Iris pigment epithelial cell (primary cell): ENCODE measurements at places on chromosomes 3 and 15.

GRCh38 chr15:33699691-33700447 is 268.4 kb upstream of the CHRM5 start:
- peak; percentile 24 for DNase-seq

DNA sequence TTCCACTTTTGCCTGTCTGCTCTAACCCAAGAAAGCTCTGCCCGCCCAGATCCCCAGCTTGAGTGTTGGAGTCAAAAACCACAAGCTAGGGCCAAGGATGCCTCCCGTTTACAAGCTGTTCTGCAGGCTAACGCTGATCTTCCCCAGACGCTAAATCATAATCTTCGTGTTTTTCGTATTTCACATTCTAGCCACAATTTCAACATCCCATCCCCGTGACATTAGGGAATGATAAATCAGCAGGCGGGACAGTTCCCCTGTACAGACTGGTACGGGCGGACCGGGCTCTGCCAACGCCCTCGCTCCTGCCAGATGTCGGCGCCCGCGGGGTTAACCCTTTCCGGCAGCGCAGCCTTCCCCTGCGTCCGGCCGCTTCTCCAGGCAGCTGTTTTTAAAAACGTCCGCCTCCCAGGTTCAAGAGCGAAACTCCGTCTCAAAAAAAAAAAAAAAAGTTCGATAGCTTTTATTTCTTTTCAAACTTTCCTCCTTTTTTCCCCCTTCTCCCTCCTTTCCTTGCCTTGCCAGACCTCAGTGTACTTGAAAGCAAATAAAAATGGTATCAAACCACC is 81.0 kb upstream of the BNC1 start:
- DNase-seq: peak; percentile 83

DNA sequence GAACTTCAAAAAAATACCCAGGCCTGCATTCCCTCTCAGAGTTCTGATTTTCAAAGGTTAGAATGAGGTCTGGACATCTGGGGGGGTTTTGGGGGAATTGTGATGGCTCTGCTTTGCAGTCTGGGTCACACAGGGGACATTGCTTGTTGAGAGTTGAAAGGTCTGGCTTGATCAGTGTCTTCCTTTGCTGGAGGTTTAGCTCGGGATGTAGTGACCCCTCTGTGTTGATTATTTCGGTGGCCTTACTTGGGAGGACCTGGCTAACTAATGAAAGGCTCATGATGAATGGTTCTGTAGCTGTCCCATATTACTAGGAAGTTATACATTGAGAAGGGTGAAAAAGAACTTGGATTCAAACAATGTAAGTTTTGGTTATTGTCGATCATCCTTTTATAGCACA is 23.7 kb downstream of the TPM1 start:
- DNase-seq: no peak

DNA sequence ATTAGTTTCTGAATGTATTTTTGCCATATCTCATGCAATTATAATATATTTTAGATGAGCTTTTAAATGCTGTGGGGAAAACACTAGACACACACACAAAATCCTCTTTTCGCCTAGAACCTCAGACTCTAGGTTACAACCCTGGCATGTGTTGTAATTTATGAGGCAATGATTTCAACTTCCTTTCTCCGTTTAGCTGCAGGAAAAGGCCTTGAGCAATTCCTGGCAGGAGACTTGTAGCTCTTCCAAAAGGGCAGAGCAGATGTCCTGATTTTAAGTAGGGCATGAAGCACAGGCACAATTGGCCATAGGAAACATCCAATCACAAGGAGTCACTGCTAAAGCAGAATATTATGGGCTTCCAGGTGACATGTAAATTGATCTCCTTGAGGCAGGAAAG is 82.0 kb downstream of the GPR156 start:
- DNase-seq: peak; percentile 87

- peak; percentile 82 for DNase-seq
These were observed 73.0 kb upstream of the POMGNT2 start for GRCh38 chr3:43178891-43179366.

DNA sequence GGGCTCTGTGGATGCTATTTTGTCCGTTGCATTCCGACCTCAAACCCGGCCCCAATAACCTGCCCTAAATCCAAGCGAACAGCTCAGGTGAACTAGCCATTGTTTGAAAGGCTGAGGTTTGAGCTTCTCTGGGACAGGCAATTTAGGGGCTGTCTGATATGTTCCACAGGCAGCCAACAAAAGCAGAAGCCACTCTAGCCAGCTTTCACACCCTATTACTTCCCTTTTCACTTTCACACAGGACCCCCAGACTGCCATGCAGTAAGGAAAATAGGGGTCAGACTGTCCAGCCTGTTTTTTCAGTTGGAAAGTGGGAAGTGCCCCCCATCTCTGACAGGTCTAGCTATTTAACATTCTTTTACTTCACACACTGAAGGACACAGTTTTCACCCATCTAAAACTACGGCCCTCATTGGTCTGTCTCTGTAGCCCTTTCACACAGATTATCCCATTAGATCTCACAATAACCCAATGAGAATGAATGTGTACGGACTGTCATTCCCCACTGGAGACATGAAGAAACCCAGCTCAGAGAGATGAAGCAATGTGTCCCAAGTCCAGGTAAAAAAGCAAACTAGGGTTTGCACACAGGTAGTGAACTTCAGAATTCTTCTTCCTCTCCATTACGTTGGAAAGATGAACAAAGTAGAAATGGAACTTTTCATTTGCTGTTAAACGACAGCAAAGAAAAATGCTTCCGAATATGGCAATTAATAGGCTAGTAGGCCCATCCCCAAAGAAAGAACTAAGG is 1.9 kb downstream of the CCDC12 start:
- no peak for DNase-seq

DNA sequence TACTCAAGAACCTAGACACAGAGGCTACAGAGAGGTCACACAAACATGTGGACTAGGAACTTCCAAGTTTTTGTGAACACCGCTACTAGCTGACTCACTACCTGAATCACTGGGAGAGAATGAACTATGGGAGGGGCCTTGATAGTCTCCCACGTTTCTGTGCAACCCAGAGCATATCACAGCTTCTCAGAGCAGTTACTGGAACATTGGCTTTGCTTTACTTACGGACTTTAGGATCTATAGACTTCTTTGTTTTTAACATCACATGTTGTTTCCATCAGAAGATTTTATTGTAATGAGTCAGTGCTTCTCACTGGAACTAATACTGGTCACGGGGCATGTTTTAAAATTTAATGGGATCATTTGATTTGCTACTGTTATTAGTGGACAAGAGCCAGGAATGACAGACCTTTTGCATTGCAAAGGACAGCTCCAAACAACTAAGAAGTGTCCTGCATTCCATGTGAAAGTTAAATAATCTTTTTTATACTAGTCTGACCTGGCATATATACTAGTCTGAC is 35.6 kb downstream of the RTP4 start:
- peak; percentile 99 for DNase-seq

DNA sequence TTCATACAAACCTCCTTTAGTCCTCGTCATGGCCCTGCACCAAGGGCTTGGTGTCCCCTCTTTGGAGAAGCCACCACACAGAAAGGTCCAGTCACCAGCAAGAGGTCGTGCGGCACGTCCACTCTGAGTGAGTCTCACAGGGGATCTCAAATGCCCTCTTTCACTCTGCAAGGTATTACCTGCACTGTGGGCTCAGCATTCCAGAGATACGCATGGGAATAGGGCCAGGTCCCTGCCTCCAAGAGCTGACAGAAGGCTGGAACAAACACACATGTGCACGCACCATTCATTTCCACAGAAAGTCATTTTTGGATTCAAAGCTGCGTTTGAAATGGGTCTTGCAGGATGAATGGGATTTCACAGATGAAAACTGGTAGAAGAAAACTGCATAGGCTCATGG is 50.4 kb upstream of the TJP1 start:
- no peak for DNase-seq

DNA sequence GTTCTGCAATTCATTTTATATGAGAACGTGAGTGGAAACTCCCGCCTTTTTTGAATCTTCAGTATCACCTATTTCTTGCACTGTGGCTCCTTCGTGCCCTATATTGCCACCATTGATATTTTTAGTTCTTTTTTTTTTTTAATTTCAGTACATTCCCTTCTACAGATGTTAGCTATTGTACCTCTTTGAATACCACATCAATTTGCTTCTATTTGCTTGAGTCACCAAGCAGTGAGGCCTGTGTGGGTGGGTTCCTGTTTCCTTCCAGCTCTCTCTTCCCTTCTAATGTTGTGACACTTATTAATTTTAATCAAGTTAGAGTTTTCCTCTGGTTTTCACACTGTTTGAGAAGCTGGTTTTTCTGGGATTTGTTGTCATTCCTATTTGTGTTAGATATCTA is 8.7 kb downstream of the HACD2 start:
- peak; percentile 40 for DNase-seq

DNA sequence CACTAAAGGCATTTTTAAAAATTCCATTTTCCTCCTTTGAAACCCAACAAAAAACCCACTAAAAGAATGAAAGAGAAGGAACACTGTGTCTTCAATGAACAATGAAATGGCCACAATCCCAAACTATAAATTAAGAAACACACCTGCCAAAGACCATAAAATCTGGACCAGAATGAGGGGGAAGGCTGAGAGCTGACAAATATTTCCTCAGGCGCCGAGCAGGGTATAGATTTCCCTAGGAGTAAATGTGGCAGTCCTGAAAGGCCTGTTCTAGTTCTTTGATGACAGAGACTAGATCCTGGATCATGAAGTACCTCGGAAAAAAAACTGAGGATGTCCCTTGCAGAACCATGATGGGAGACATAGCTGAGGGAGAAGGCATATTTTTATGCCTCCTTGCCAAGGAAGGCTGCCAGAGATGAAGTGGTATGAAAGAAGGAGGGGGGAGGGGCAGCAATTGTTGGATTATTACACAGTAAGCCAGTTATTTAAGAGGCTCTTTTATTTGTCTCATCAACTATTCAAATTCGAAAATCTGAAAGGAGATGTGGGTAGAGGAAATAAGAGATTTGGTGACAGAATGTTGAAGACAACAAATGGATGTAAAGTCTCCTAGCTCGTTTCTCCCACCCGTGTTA is 275.3 kb upstream of the GOLGA6L4 start:
- no peak for DNase-seq

DNA sequence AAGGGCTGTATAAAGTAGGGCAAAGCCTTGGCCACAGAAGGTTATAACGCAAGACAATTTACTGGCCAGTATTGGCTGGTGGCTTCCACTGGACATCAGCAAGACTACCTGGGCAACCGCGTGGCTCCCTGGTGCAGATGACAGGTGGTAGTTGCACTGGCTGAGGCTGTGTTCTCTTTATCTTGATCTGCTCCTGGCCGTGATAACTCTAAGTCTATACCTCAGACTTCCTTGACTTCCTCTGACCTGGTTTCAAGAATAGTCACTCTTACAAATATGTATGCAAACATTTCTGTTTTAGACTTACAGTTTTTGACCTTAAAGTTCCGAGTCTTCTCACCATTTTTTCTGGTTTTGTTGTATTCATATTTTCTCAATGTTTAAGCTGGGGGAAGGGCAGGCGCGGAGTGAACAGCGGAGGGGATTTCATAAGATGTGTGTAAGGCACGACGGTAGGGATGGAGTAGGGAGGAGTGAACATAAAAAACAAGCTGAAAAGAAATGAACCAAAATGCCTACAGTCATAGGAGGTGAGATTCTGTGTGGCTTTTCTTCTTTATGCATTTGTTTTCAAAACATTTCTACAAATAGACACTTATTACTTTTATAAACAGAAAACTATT is 15.2 kb upstream of the TMEM212 start:
- peak; percentile 65 for DNase-seq

GRCh38 chr15:101133181-101133460 is 118.7 kb downstream of the CHSY1 start:
- DNase-seq: no peak

DNA sequence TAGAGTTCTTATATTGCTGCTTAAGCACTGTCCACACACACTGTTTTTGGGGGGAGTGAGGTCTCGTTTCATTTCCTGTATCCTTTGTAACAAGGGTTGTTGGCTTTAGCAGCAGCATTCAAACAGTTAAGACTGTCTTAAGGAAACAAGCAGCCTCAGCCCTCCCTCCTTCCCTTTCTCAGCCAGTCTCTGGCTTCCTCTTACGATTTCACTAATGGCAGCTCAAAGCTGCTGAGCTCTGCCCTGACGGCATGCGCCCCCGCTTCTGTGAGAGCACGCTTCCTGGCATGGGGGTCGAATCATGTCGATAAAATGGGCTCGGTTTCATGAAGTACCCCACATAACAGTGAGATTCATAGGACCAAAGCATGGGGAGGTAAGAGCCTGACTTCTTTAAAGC is 105.0 kb downstream of the KLHL25 start:
- DNase-seq: peak; percentile 86

- no peak for DNase-seq
These were observed 7.6 kb upstream of the NR2E3 start for GRCh38 chr15:71802770-71803169.

DNA sequence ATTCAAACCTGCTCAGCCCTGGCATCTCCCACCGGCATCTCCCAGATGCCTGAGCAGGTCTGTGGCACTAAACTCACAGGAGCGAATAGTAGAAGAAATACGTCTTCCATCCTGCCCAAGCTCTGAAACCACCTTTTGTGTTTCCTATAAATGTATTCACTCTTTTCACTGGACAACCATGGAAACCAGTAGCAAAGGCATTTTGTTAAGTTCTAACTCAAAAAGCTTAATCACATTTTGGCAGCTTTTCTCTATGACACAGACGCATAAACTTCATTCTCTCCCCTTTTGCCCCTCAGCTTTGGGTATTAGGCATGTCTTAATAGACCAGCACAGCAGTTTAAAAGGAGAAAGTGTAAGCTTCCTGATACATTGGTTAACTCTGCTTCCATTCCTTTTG is 24.5 kb upstream of the ARNT2 start:
- no peak for DNase-seq

- peak; percentile 2 for DNase-seq
These were observed 41.3 kb upstream of the TRIM42 start for GRCh38 chr3:140636406-140637138.

DNA sequence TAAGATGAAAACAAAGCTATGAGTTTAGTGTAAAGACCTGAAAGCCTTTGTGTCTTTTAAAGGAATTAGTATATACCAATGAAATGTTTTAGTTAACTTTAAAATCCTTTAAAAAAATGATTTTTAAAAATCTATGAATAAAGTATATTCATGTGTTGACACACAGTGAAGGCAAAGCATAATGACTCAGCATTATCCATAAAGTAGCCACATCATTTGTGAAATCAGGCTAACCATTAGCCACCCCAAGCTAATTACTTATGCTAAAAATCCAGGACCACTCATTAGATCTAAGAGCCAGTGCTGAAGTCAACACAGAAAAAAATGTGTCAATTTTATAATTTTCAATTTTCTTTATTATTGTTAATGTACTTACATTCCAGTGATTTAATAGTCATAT is 310.2 kb downstream of the TBC1D5 start:
- DNase-seq: peak; percentile 34

DNA sequence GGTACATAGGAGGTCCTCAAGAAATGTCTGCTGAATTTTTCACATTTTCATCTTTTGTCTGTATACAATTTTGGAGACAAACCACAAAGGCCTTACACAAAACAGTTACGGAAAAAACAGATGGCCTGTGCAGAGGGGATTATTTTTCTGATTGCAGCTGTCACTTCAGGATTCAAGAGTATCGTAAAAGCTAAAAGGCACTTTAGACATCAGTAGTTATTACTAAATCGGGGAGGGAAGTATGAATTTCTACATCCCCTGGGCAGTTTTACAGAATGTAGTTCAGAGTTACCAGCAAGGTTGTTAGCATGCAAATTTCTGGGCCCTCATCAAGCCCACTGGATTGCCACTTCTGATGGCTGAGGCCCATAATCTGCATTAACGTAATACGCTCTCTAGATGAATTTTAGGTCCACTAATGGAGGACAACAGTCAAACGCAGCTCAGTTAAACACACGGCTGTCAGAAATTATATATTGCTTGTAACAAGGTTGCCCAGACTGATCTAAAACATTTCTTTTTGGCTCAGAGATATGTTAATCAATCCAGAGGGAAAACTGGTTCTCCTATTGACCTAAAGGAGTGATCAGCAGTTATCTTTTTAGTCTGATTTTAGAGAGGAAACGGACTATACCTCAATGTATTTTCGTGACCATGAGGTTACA is 1.1 kb downstream of the RIOX2 start:
- no peak for DNase-seq
